Mammary epithelial cell (primary cell): ENCODE measurements at places on chromosomes 16 and 17. TPM values are rescaled to one million over a fixed set of nuclear protein-coding genes. Genes with fewer than 3 reads are reported as not detected.

Gene KRT32
- not detected for total RNA-seq

DNA sequence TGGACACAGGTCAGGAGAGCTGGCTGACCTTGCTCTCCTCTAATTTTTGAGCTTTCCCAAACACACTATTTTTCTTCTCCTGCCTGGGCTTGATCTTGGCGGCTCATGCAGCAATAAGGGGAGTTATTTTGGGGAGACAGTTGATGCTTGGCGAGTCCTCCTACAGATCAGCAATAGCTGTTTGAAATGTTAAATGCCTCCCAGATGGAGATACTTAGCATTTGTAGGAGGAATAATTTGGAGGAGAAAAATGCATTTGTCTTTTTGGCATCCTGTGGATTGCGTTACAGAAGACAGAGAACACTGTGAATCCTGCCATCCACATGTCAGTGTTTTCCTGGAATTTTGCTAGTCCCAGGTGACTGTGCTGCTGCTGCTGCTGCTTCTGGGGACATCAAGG, 328.0 kb upstream of the XYLT1 start:
- DNase-seq, result no peak

DNA sequence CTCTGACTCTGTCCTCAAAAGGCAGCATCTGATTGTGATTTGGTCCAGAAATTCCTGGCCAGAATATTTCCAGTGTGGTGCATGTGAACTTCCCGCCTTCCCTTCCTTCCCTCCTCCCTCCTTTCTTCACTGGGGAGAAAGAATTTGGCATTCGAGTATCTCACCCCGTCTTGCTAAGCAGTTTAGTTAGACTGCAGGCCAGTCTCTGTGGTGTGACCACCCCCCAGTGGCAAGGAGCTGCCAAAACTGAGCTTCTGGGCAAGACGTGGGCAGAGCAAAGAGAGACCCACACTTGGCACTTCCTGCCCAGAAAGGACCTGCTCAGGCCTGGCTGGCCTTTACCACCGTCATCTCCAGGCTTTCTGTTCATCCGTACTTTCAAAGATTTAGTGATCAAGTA, 36.4 kb downstream of the SNX20 start:
- DNase-seq, result peak; percentile 23

- no peak for DNase-seq
Observed at GRCh38 chr17:78820841-78821240, 19.8 kb downstream of the USP36 start.

DNA sequence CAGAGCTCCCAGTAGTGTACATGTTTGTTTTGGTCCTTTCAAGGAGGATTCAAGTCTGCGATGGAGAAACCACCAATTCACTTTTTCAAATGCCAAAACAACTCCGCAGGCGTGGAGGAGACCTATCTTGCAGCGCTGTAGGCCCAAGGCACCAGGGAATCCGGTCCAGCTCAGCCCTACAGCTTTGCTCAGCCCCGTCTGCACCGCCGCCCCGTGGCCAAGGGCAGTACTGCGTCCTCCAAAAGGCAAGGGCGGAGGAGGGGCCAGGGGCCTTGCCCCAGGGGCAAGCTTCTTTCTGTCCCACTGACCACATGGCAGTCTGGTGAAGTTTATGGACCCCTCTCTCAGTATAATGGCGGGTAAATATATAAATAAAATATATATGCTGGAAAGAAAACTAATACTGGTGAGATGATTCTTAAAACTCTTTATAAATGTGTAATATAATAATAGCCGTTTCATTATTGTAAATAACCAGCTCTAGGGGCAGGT, 709 bp upstream of the CD300LG start:
- DNase-seq, result peak; percentile 46

DNA sequence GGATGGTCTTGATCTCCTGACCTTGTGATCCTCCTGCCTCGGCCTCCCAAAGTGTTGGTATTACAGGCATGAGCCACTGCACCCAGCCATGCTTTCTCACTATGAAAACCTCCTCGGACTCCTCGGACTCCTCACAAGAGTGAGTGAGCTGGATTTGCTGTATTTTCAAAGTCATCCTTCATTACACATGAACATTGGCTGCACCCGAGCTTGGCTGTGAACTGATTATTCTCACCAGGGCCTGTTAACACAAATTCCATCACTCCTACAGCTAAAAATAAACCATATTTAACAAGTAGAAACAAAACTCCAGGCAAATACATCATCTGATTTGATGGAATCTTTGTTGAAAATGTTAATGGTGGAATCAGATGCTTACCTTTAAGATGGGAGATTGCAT, 50.3 kb downstream of the PITPNC1 start:
- no peak for DNase-seq
